H1 (cell line): ENCODE measurements at places on chromosomes 12 and 14. TPM values are rescaled to one million over a fixed set of nuclear protein-coding genes. Genes with fewer than 3 reads are reported as not detected.

DNA sequence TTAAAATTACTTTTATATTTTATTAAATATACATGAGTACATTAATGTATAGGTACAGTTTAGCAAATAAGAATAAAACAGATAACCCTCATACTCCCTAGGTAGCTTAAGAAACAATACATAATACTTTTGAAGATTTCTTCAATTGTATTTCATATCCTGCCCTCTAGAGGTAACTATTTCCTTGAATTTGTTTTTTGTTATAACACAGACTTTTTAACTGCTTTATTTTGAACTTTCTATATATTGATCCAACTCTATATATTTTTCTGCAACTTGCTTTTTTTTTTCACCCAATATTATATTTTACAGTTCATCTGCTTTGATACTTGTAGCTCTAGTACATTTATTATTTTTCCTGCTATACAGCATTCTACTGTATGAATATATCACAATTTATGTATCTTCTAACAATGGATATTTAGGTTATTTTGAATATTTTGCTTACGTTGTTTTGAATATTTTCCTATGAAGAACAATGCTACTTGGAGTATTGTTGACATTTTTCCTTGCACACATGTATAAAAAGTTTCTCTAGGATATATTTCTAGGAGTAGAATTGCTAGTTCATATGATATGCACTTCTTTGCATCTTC, 72.8 kb upstream of the ABCD2 start:
- no peak for DNase-seq

- DNase-seq, result no peak
Measured at GRCh38 chr12:3122841-3123678, 45.9 kb downstream of the TSPAN9 start.

DNA sequence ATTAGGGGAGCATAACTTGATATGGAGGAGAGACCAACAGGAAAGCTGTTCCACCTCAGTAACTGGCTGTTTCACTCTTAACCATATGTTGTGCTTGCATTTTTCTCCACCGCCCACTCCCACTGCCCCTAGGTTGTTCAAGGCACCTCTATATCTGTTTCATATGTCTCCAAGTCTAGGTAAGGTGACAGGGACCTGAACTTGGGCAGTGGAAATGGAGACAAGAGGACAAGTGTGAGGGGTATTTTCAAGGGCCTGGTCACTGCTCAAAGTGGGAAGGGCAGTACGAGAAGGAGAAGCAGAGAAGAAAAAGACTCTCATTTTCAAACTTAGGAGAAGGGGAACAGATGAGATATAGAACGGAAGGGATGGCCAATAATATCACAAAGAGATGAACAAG, 3.1 kb downstream of the SLC38A1 start:
- no peak for DNase-seq

DNA sequence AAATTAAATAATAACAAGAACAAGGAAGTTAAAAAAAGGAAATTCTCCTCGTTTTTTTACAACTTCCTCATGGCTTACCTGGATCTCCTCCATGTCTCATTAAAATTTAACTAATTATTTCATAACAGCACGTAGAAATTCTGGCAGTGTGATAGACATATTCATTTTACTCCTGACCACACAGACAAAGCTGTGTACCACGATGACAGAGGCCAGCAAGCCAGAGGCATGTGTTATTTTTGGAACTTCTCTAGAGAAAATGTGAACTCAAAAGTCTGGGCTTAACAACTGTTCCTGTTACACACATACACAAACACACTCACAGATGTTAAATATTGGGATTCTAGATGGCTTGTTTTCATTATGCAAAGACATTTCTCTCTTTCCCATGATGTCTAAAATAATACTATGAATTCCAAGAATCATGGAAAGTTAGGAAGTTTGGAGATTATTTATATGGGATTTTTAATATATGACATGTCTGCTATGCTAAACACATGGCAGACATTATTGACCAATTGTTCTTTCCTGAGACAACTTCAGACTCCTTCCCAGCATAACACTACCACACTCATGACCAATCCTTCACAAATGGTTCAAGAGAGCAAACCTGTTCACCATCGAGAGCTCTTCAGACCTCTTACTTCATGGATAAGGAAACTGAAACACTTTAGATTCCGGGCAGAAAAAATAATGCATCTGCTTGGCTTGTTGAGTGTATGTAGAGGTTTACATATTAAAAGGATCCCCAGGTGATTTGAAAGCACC, 158.7 kb downstream of the DACT1 start:
- no peak for DNase-seq

GRCh38 chr14:54776361-54777001, 126.1 kb downstream of the GCH1 start:
- DNase-seq, result no peak

DNA sequence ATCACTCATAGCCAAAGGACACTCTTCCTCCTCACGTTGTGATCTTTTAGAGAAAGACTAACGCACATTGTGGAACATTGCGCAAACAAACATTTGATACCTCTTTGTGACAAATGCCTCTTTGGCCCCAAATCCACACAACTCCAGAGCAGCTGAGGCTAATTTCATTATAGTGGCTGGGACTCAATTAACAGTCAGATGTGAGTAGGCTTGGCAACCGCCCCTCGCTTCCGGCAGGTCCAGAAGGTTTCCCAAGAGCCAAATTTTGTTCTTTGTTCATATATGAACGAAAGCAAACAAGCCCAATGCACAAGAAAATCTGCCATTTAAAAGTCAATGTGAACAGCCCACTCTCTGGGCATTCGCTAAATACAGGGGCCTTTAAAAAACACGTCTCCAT, 273.9 kb downstream of the GLT1D1 start:
- no peak for DNase-seq

- DNase-seq, result no peak
Measured at GRCh38 chr14:52961060-52961639, 10.3 kb upstream of the FERMT2 start.

- no peak for DNase-seq
Measured at GRCh38 chr12:91401190-91401589, 218.6 kb upstream of the DCN start.

GRCh38 chr14:76486251-76486743, 110.4 kb downstream of the ESRRB start:
- no peak for DNase-seq

GRCh38 chr12:67911275-67911600, 78.0 kb upstream of the IFNG-AS1 start:
- no peak for DNase-seq

DNA sequence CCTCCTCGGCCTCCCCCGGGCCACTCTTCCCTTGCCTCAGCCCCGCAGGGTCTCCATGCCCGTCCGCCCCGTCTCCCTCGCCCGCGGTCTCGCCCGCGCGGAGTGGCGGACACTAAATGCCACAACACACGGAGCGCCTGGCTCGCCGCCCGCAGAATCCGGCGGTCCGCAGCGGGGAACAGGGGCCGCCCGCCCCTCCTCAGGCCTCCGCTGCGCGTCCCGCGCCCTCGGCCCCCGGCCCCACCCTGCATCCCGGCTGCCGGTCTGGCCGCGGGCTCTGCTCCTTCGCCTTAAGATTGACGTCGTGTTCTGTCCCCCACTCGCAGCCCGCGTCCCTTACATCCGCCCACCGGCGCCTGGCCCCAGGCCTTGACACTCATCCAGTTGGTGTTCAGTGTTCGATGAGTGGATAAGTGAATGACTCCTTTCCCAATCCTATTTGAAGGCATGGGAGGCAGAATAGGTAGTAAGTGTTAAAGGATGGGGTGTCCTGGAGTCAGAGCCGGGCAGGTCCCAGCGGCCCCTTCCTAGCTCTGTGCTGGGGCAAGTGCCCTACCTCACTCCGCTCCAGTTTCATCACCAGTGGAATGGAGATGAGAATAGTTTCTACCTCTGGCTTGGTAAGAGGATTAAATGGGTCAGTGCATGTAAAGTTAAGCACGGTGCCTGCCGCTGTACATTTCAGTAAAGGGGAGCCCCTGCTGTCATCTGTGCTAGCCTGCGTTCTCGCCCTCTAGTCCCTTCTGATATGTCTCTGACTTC, 622 bp downstream of the TECPR2 start:
- DNase-seq, result no peak

DNA sequence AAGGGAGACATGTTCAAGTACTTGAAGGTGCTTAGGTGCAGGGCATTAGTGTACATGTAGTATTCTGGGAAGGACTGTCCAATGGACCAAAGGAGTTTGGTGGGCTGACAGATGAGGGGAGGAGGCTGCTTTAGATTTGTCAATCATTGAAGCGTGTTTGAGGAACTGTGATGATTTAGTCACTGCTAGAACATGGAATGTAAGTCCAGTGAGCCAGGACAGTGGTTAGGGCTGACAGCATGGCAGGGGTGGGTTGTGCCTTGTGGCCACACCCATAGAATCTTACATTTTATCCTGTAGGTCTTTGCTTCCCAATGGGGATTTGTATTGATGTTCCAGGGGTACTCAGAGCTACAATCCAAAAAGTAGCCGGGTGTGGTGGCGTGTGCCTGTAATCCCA, 24.6 kb downstream of the DIP2B start:
- no peak for DNase-seq

DNA sequence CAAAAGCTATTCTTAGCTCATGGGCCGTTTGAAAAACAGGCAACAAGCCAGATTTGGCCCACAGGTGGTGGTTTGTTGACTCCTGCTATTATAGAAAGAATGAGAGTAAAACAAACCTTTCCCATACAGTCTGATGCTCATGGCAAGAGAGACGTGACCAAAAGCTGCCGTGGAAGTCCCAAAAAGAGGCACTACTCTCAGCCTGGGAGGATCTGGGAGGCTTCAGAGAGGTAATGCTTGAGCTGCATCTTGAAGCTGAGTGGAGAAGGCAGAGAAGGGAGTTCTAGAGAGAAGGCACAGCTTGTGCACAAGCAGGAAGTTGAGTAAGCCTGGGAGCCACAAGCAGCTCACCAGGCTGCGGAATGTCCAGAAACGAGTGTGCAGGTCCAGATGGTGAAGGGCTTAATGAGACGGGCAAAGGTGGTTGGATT, 9.6 kb downstream of the PLXNC1 start:
- no peak for DNase-seq

DNA sequence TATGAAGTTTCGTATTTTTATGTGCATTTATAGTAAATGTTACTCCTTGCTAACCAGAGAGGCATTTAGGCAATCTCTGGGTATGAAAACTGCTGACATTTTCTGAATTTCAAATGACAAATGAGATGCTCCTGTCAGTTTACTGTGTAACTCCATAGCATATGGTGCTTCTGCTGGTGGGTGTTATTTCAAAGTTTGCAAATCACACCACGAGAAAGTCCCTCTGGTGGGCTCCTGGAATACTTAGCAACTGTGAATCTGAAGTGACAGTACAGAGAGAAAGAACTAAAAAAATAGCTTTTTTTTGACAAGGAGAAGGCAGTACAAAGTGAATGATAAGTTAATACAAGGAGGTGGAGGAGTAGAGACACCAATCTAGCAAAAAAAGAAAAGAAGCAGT, 161.5 kb downstream of the DERA start:
- no peak for DNase-seq

- no peak for DNase-seq
Measured at GRCh38 chr12:116497051-116497591, 62.1 kb upstream of the MAP1LC3B2 start.

DNA sequence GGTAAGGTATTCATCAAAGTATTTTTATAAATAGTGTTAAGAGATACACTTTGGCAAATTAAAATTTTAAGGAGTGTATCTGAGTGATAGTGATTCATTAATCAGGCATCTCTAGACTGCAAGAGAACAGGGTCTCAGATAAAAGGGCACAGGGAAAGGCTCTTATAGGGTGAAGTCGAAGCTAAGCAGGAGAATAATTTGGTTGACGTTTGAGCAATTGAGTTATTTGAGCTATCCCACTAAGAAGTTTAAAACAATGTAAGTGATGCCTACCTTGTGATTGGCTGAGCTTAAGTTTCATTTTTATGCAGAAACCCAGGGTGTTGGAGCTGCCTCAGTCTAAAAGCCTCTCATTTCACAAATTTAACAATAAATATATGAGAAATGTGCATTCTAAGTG, 125.3 kb downstream of the SLC6A15 start:
- DNase-seq, result no peak

- DNase-seq, result no peak
Measured at GRCh38 chr14:91264151-91265150, 19.9 kb upstream of the GPR68 start.

DNA sequence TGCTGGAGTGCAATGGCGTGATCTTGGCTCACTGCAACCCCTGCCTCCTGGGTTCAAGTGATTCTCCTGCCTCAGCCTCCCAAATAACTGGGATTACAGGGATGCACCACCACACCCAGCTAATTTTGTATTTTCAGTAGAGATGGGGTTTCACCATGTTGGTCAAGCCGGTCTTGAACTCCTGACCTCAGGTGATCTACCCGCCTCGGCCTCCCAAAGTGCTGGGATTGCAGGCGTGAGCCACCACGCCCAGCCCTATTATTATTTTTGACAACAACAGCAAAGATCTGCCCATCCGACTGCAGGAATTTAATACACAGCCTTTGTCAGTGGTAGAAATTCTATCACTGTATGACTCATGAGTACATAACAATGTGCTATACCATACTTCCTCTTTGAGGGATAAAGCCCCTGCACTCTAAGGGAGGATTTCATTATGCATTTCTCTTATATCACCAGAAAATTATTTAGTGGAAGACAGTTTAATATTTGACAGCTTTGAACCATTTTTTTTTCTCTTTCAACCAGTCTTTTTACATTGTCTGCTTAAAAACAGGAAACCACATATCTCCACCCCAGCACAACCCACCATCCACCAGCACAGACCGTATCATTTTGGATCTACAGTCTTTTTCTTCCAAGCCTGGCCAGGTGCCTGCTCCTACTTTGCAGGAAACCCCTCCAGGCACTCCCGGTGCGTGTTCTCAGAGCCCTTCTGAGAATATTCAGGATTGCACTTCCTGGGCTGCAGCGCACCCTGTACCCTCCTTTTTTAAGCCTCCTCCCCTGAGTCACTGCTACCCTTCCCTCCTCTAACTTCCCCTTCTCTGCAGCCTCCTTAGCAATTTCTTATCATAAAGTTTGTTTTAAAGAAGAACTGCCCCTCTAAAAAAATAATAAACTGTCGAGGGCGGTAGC, 594 bp downstream of the ARHGDIB start:
- no peak for DNase-seq

GRCh38 chr14:36822685-36823084, 161.0 kb downstream of the PAX9 start:
- DNase-seq, result no peak

- DNase-seq, result no peak
Measured at GRCh38 chr12:104263580-104264358, 39.8 kb upstream of the EID3 start.

RDH5 gene
- 4.2 and 4.5 TPM in 2 replicates for total RNA-seq

KIF26A gene
- 41.6 and 42.3 TPM in 2 replicates for total RNA-seq

COPS7A gene
- total RNA-seq, result 43.3 and 44.5 TPM in 2 replicates

MEG3 gene
- total RNA-seq, result 1.1 and 1.3 TPM in 2 replicates

TSPAN31 gene
- 15.2 and 15.8 TPM in 2 replicates for total RNA-seq

RIMBP2 gene
- 0.31 and 0.65 TPM in 2 replicates for total RNA-seq

KRT6C gene
- total RNA-seq, result not detected in 2 replicates

NEUROD4 gene
- total RNA-seq, result not detected in 2 replicates

PRPF40B gene
- total RNA-seq, result 24.4 and 26.8 TPM in 2 replicates
